Gastroesophageal sphincter (tissue), 4 donors: ENCODE measurements at places on chromosomes 2 and 18. TPM values are rescaled to one million over a fixed set of nuclear protein-coding genes. Genes with fewer than 3 reads are reported as not detected.

GRCh38 chr2:236531996-236532395, 37.6 kb upstream of the ACKR3 start:
- ATAC-seq: no peak

GRCh38 chr18:54606835-54607212, 15.8 kb downstream of the DYNAP start:
- ATAC-seq: no peak

DNA sequence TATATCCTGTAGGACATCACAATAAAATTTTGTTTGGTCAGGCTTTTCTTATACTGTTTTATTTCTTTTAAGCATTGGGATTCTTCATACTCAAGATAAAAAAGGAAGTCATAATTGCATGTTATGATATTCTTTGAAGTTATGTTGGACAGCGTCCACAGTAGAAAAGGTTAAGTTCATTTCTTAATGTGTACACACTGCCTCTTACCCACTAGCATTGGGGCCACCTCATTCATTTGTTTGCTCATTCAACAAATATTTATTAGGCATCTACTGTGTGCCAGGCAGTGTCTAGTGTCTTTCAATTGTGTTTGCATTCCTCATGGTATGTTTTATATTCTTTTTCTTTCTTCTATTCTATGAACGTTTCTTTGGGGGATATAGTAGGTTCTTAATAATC, 70.2 kb downstream of the PTPRM start:
- no peak for ATAC-seq

- ATAC-seq: no peak
Measured at GRCh38 chr18:35410561-35410960, 33.4 kb upstream of the ZNF396 start.

- no peak for ATAC-seq
Measured at GRCh38 chr2:62194558-62195420, 1.1 kb upstream of the B3GNT2 start.

Gene MAB21L4
- total RNA-seq: 9.7 TPM

Gene FEV
- total RNA-seq: not detected

- ATAC-seq: no peak
Measured at GRCh38 chr2:3830796-3831195, 127.4 kb downstream of the DCDC2C start.

Gene UNC80
- total RNA-seq: 0.07 TPM

Gene ZC3H6
- 18.5 TPM for total RNA-seq

GRCh38 chr2:134461511-134461910, 207.6 kb downstream of the MGAT5 start:
- no peak for ATAC-seq

Gene TLK1
- 64.3 TPM for total RNA-seq

- no peak for ATAC-seq
Measured at GRCh38 chr18:74154716-74155115, 6.4 kb downstream of the TIMM21 start.
